ENCODE measurements at places on chromosomes 11 and 22. TPM values are rescaled to one million over a fixed set of nuclear protein-coding genes. Genes with fewer than 3 reads are reported as not detected.

GRCh38 chr11:1632053-1632714, 2.6 kb downstream of the KRTAP5-5 start:
- no peaks in the 10 kb centered on the region for H3K4me1 ChIP-seq
- H3K27ac ChIP-seq, result no peak overlapping the region
- H3K36me3 ChIP-seq, result no peaks in the 10 kb centered on the region
- H3K4me3 ChIP-seq, result no peak overlapping the region

DNA sequence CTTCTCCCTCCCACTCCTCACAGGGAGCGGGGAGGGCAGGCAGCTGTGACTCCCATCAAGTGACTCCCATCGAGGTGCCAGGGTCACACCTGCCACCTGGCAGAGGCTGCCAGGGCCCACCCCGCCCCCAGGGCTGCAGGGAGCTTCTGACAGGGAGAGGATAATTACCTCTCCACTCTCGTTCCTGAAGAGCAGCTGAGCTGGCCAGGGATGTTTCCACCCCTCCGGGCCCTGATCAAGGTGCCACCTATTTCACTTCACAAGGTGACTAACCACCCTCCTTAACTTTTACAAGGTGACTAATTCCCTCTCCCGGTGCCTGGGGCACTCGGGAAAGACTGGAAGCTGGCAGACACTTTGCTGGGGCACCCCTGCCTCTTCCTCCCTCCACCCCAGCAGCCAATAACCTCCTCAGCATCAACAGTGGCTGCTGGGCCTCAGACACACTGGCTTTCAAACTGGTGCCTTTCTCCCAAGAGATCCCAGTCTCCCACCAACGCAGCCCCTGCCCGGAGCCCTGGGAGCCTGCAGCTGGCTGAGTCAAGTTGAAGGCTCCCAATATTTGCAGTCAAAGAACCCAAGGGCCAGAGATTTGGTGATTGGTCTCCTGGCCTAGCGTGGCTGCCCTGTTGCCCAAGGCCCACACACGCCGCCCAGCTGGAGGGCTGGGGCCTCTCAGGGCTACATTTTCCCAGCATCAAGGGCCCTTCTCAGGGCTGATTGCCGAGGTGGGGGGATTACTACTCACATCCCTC, 22.0 kb upstream of the MYRF start:
- no peaks in the 10 kb centered on the region for H3K36me3 ChIP-seq
- H3K4me1 ChIP-seq, result no peaks in the 10 kb centered on the region
- no peak overlapping the region for H3K4me3 ChIP-seq
- no peaks in the 10 kb centered on the region for H3K27me3 ChIP-seq
- DNase-seq, result no peak
- no peak overlapping the region for H3K27ac ChIP-seq

GRCh38 chr11:34679681-34680080, 58.8 kb downstream of the EHF start:
- H3K36me3 ChIP-seq, result no peaks in the 10 kb centered on the region
- no peak for DNase-seq
- H3K4me1 ChIP-seq, result no peaks in the 10 kb centered on the region
- no peak overlapping the region for H3K4me3 ChIP-seq
- no peak overlapping the region for H3K27ac ChIP-seq

GRCh38 chr11:109808569-109808968, 284.6 kb upstream of the ZC3H12C start:
- H3K27ac ChIP-seq, result no peak overlapping the region
- DNase-seq, result no peak
- H3K4me1 ChIP-seq, result no peaks in the 10 kb centered on the region
- no peaks in the 10 kb centered on the region for H3K36me3 ChIP-seq
- H3K27me3 ChIP-seq, result no peaks in the 10 kb centered on the region

GRCh38 chr11:44733877-44734276, 7.1 kb downstream of the TSPAN18 start:
- peaks cover 11% of the 10 kb centered on the region for H3K27me3 ChIP-seq
- no peak for DNase-seq
- H3K4me1 ChIP-seq, result peaks cover 2% of the 10 kb centered on the region
- H3K4me3 ChIP-seq, result no peak overlapping the region
- H3K36me3 ChIP-seq, result peaks cover 5% of the 10 kb centered on the region
- no peak overlapping the region for H3K27ac ChIP-seq

DNA sequence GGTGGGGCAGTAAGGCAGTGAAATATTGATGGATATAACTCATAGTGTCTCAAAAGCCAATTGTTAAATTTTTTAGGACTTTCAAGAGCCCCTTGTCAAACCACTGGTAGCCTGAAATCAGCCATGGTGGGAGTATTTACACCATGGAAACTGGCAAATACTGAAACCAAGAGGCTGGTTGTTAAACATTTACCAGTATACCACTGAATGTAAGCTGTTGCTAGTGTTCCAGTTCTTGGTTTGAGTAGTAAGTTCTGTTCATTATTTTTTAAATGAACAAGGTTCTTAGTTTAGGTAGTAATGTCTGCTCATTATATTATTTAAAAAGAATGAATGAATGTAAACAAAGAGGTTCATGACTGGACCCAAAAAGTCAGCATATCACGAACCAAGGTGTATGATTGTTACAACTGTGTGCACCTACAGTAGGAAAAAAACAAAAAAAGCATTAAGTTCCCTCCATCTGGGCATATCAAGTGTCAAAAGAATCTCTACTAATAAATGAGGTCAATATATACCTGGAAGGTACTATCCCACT, 4.5 kb upstream of the EIF3F start:
- H3K4me1 ChIP-seq, result peaks cover 13% of the 10 kb centered on the region
- no peaks in the 10 kb centered on the region for H3K36me3 ChIP-seq
- H3K4me3 ChIP-seq, result no peak overlapping the region
- no peak overlapping the region for H3K27ac ChIP-seq
- DNase-seq, result no peak

- H3K4me3 ChIP-seq, result no peak overlapping the region
- peaks cover 46% of the 10 kb centered on the region for H3K4me1 ChIP-seq
- H3K27ac ChIP-seq, result no peak overlapping the region
- no peak for DNase-seq
Observed at GRCh38 chr11:65528819-65529350, 4.0 kb downstream of the SCYL1 start.

MIAT gene
- total RNA-seq, result 44.4 TPM

SLC5A1 gene
- total RNA-seq, result not detected

DGKZ gene
- total RNA-seq, result 187 TPM

SMC1B gene
- total RNA-seq, result 0.58 TPM

HBB gene
- total RNA-seq, result not detected

All from activated CD4-positive, alpha-beta T cell treated with anti-CD3 and anti-CD28 coated beads, Interleukin-2, amount 10 ng/mL, durations not matched to agents 7 days and 5 days (primary cell).